Small intestine (tissue), 16 donors: ENCODE measurements at places on chromosomes 7 and 10. TPM values are rescaled to one million over a fixed set of nuclear protein-coding genes. Genes with fewer than 3 reads are reported as not detected.

DNA sequence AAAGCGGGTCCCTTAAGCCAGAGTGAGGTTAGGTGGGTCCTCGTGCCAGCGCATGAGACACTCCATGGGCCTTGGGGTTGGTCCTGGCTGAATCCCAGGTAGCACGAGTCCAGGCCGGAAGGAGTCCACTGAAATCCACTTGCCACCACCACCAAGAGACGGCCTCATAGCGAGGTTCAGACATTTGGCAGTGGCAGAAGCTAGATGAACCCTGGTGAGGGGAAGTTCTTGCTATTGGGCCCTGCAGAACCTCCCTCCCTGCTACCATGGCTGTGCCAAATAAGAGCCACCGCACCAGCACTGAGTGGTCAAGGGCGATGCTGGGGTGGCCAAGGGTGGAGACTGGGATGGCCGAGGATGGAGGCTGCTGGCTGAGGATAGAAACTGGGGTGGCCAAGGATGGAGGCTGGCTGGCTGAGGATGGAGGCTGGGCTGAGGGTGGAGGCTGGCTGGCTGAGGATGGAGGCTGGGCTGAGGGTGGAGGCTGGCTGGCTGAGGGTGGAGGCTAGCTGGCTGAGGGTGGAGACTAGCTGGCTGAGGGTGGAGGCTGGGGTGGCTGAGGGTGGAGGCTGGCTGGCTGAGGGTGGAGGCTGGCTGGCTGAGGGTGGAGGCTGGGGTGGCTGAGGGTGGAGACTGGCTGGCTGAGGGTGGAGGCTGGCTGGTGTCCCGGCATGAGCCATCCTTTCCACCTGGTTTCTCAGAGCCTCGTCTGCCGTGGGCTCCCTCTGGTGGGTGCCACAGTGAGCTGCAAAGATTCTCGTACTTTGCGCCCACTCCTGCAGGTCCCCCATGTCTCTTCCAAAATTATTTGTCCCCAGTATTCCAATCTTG is 88.2 kb downstream of the ELFN1 start:
- H3K27ac ChIP-seq, result no peak overlapping the region
- no peaks in the 10 kb centered on the region for H3K4me1 ChIP-seq
- no peak overlapping the region for H3K4me3 ChIP-seq
- no peaks in the 10 kb centered on the region for H3K27me3 ChIP-seq
- H3K36me3 ChIP-seq, result no peaks in the 10 kb centered on the region

DNA sequence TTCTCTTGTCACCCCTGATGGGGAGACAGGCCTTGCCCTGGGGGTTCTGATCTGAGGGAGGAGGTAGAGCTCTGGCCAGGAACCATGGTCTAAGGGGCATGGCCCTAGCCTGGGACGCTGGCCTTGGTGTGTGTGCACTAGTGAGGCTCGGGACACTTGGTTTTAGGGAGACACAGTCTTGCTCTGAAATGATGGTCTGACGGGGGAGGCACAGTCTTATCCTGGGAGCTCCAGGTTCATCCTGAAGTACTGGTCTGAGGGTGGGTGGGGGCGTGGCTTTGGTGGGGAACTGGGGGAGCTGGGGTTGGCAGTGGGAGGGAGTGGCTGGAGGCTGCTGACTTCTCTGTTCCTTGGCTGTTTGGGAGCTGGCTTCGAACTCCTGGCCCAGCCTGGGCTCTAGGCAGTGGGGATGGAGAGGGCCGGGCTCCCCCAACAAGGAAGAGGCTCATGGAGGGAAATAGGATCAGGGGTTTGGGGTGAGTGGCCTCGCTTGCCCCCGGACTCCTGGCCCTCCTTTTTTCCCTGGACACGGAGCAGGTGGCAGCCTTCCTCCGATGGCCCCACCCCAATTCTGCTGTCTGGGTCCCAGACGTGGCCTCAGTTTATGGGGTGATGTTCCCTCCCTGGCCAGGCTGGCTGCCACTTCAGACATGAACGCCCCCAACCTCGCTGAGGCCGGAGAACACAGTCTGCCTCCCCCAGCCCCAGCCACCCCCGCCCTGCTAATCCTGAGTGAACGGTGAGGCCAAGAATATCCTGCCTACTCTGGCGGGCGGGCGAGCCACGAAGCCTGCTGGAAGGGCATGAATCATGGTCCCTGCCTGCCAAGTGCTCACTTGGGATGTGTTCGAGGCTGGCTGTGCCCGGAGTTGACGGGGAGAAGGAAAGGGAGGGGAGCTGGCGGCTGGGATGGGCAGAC is 43.5 kb downstream of the TMEM270 start:
- no peak for DNase-seq
- no peaks in the 10 kb centered on the region for H3K4me1 ChIP-seq
- H3K4me3 ChIP-seq, result no peak overlapping the region

DNA sequence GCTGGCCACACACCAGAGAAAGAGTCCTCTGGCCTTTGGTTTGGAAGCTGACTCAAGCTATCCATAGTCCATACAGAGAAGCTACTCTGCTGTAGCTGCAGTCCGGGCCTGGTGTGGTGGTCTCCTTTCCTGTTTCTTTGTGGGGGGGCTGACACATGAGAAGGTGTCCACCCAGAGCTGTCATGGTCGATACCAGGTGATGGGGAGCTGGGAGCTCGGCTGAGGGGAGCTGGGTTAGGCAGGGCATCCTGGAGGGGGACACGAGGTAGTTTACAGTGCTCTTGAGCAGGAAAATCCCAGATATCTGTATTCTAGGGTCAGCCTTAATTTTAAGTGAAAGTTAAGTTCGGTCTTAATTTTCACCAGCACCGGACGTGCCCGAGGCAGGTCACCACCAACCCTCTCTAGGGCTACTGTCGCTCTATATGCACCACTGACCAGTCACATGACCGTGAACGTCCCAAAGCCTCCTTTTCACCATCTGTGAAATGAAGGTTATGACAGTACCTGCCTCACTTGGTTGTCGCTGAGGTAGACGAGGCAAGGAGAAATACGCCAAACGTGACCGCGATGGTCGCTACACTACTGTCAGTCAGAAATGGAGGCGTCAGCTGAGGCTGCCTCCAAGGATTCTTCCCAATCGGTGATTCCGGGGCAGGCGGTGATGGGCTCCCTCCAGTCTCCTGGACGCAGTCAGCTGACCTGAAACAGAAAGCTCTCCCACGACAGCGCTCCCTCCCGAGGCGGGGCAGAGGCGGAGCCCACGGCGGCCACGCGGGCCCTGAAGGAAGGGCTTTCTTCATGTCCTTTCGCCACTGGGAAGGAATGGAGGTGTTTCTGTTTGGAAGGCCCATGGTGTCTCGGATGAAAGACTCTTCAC is 69.4 kb upstream of the SHH start:
- no peak for DNase-seq
- no peak overlapping the region for H3K27ac ChIP-seq
- H3K4me3 ChIP-seq, result no peak overlapping the region
- no peaks in the 10 kb centered on the region for H3K36me3 ChIP-seq
- H3K27me3 ChIP-seq, result no peaks in the 10 kb centered on the region
- no peaks in the 10 kb centered on the region for H3K4me1 ChIP-seq

SPAM1 gene
- 0.04 TPM for polyA plus RNA-seq

DNA sequence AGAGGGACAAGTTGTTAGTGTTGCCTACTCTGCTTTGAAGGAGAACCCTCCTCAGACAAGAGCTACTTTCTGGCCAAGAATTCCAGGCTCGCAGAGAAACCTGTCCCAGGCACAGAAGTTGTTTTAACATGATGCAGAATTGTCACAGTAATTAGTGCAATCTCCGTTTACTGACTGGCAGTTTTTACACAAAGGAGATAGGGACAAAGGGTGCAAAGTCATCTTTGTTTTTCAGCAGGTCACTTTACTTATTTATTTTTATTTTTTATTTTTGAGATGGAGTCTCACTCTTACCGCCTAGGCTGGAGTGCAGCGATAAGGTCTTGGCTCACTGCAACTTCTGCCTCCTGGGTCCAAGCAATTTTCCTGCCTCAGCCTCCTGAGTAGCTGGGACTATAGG is 12.3 kb downstream of the TCF7L2 start:
- peaks cover 41% of the 10 kb centered on the region for H3K4me1 ChIP-seq
- no peak overlapping the region for H3K4me3 ChIP-seq
- DNase-seq, result no peak
- no peaks in the 10 kb centered on the region for H3K27me3 ChIP-seq
- no peaks in the 10 kb centered on the region for H3K36me3 ChIP-seq
- no peak overlapping the region for H3K27ac ChIP-seq

GRCh38 chr10:8586504-8586903 is 532.0 kb downstream of the GATA3 start:
- no peaks in the 10 kb centered on the region for H3K36me3 ChIP-seq
- no peak overlapping the region for H3K4me3 ChIP-seq
- DNase-seq, result no peak
- H3K27me3 ChIP-seq, result no peaks in the 10 kb centered on the region
- no peak overlapping the region for H3K27ac ChIP-seq
- no peaks in the 10 kb centered on the region for H3K4me1 ChIP-seq

DNA sequence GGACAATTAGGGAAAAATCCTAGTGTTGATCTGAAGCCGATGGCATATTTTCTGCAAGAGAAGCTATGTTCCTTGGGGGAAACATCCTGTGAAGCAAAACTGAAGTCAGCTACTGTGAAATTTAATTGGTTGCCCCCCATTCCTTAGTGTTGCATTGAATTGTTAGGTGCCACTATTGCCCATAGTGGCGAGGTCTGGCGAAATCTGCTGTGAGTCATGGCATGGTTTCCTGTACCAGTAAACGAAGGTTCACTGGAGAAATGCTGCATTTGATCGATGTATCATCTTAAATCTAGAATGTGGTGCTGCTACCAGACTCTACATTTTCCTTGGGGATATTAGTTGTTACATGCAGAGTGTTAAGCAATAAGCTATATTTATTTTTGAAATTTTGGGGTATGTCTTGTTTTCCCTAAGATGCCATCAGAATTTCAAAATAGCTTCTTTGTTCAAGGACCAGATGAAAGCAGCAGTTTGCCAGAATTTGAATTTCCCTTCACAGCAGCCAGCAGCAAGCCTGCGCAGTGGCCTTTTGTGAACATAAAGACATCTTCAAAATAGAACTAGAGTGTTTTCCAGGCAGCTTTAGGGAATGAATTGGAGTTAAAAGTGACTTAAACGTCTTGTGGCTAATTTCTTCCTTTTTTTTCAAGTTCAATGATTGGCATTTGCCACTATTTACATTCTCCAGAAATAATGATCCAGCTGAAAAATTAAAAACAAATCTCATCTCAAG is 348.6 kb upstream of the COBL start:
- H3K27ac ChIP-seq, result no peak overlapping the region
- H3K4me3 ChIP-seq, result no peak overlapping the region
- no peaks in the 10 kb centered on the region for H3K4me1 ChIP-seq
- no peaks in the 10 kb centered on the region for H3K36me3 ChIP-seq
- no peaks in the 10 kb centered on the region for H3K27me3 ChIP-seq

DNA sequence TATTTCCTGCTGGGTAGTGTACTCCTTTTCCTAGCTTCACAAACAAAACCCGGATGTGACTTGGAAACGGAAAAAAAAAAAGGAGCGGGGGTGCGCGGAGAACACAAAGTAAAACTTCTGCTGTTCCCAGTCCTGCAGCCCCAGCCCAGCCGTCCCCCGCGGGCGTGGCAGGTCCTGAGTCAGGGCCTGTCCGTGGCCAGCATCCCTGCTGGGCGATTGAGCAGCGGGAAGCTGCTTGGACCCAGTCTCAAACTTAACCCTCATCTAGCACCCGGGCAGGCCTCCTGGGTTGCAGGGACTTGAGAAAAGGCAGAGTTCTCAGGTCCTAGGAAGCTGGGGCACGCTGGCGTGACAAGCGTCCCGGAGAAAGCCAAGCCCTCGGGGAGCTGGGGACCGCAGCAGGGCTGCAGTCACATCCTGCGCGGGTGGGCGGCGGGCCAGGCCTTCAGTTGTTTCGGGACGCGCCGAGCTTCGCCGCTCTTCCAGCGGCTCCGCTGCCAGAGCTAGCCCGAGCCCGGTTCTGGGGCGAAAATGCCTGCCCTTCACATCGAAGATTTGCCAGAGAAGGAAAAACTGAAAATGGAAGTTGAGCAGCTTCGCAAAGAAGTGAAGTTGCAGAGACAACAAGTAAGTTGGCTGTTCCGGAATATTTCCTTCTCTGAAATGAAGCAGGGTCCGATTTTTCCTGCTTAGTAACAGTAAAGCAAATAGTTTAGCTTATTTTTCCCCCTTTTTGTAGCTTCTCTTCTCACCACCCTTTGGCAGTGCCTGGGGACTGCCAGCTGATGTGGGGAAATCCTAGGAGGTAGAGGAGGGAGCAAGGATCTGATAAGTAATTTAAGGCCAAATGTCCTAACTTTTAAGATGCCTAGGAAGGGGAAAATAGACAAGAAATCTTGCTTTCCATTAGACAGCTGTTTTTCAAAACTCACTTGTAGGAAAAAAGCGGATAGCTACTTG is at the start of gene GNG11:
TSS of gene GNG11 (plus strand) at position 129 of the 960 bp plus-strand sequence. CDS start at position 532, 403 bp downstream.
- H3K36me3 ChIP-seq, result no peaks in the 10 kb centered on the region
- peaks cover 7% of the 10 kb centered on the region for H3K27me3 ChIP-seq
- peak within 1 kb of the TSS; percentile 89 for H3K27ac ChIP-seq
- peak; percentile 7 for DNase-seq
- peaks cover 3% of the 10 kb centered on the region for H3K4me1 ChIP-seq

GRCh38 chr10:80739963-80740715 is 202.4 kb downstream of the SH2D4B start:
- H3K4me1 ChIP-seq, result no peaks in the 10 kb centered on the region
- no peaks in the 10 kb centered on the region for H3K27me3 ChIP-seq
- H3K36me3 ChIP-seq, result no peaks in the 10 kb centered on the region
- H3K27ac ChIP-seq, result no peak overlapping the region
- DNase-seq, result no peak
- no peak overlapping the region for H3K4me3 ChIP-seq

ATOH7 gene
- 3.0 TPM for polyA plus RNA-seq

DNA sequence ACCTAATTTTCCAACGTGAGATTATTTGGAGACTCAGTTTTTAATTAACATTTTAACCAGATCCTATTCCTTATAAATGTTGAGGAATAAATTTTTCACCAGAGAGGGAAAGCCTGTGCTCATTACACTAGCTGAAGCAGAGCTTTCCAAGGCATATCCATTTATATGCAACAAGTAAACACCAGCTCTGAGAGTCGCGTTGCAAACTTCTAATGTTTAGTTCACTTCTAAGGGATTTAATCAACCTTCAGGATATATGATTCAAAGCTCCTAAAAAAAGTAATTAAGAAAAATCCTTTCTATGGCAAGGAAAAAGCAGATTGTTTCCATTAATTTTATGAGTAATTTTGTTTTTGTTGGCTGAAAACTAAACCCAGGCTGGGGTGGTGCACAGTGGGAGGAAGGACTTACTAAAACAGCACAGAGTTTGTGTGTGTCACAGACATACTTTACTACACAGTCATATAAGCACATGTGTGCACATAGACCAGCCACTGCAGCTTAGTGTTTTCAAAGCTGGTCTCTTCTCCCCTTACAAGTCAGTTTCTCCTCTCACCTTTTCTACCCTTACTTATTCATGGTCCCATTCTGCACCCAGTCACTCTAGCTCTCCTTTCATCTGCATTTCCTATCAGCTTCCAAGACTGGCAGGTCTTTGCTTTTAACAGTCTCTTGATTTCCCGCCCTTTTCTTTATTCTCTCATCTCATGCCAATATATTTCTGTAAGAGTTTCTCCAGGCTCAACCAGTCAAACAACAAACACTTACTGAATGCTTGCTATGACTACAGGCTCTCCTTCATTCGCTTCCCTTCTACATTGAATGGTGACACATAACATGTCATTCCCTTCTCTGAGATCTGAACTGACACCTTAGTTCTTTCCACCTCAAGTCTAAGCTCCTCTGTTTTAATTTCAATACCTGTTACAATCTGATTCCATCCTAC is 81.1 kb upstream of the FZD1 start:
- H3K27ac ChIP-seq, result no peak overlapping the region
- DNase-seq, result no peak
- H3K4me3 ChIP-seq, result no peak overlapping the region
- H3K27me3 ChIP-seq, result no peaks in the 10 kb centered on the region

NAT16 gene
- polyA plus RNA-seq, result 0.04 TPM

CH25H gene
- polyA plus RNA-seq, result 2.3 TPM

GRCh38 chr7:142150356-142150755 is 38.8 kb downstream of the MGAM2 start:
- peaks cover 35% of the 10 kb centered on the region for H3K36me3 ChIP-seq
- H3K27me3 ChIP-seq, result no peaks in the 10 kb centered on the region
- H3K4me3 ChIP-seq, result no peak overlapping the region
- no peaks in the 10 kb centered on the region for H3K4me1 ChIP-seq
- H3K27ac ChIP-seq, result no peak overlapping the region
